SK-N-DZ (cell line): ENCODE measurements at places on chromosomes 1 and 21.

GRCh38 chr1:99943223-99943794, 26.5 kb upstream of the SLC35A3 start:
- DNase-seq = peak; percentile 92

DNA sequence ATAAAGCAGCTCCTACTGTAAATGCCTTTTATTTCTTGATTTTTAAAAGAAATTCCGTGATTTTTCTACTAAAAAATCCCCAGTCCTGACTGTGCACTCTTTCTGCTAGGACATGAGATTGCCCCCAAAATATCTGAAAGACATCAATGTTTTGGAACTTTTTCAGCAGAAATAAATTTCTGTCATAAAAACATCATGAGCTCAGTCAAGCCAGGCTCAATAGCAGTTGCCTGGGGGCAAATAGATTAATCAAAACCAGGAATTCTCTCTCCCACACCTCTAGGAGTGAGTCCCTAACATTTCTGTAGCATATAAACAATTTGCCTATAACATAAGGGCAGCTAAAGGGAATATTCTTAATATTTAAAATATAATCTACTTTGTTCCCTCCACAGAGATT, 654.1 kb downstream of the PTPRC start:
- DNase-seq = no peak

- no peak for DNase-seq
These were observed 8.1 kb downstream of the ARF1 start for GRCh38 chr1:228090613-228091081.

- no peak for DNase-seq
These were observed 36.2 kb upstream of the EFCAB14 start for GRCh38 chr1:46755121-46755520.
